ENCODE measurements at places on chromosomes 16 and 17. TPM values are rescaled to one million over a fixed set of nuclear protein-coding genes. Genes with fewer than 3 reads are reported as not detected.

USP43 gene
- total RNA-seq = 3.8 TPM

LPO gene
- total RNA-seq = not detected

TBC1D10B gene
- 47.0 TPM for total RNA-seq

PHKG2 gene
- 31.1 TPM for total RNA-seq

ITGA2B gene
- 0.81 TPM for total RNA-seq

CCL4 gene
- not detected for total RNA-seq

CDK10 gene
- total RNA-seq = 67.2 TPM

CSF3 gene
- not detected for total RNA-seq

SNRNP25 gene
- 30.4 TPM for total RNA-seq

MPO gene
- total RNA-seq = not detected

DNAAF8 gene
- 1.2 TPM for total RNA-seq

PSMC3IP gene
- 5.6 TPM for total RNA-seq

MRPS7 gene
- total RNA-seq = 50.4 TPM

TEX14 gene
- 0.13 TPM for total RNA-seq

- H3K4me1 ChIP-seq = peaks cover 77% of the 10 kb centered on the region
- no peaks in the 10 kb centered on the region for H3K27me3 ChIP-seq
- no peak overlapping the region for H3K4me3 ChIP-seq
These were observed 21.2 kb downstream of the CRISPLD2 start for GRCh38 chr16:84840687-84841627.

- no peaks in the 10 kb centered on the region for H3K27me3 ChIP-seq
- DNase-seq = no peak
- no peaks in the 10 kb centered on the region for H3K36me3 ChIP-seq
- H3K27ac ChIP-seq = peak overlapping the region; percentile 24
- H3K4me3 ChIP-seq = no peak overlapping the region
- H3K4me1 ChIP-seq = peaks cover 30% of the 10 kb centered on the region
These were observed 307.2 kb upstream of the MYOCD start for GRCh38 chr17:12358477-12358876.

DNA sequence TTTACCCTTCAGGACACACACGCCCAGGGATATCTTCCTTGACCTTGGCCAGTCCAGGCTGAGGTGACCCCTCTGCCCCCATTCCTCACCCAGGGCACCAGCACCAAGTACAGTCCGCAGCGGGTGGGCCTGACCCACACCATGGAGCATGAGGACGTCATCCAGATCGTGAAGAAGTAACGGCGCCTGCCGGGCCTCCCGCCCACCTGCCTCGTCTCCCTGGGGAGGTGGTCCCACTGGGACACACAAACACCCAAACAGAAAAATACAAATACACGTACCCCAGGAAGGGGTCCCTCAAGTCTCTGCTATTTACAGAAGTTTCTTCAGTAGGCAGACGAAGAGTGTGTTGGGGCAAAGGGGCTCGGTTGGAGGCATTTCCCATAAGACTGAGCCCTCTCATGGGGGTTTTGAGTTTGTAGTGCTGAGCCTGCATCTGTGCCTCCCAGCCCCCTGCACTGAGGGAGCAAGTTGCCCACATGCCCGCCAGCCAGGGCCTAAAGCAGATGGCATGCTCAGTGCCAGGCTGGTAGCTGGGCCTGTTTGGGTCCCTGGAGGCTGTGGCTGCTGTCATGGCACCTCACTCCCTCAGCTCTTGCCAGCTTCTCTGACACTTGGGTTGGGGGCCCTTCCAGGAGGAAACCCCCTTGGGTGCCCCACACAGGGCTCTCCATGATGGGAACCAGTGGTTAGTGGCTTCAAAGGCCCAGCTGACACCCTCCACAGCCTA is 1.3 kb upstream of the MYO15A start:
- H3K36me3 ChIP-seq = peaks cover 4% of the 10 kb centered on the region
- no peaks in the 10 kb centered on the region for H3K27me3 ChIP-seq
- no peak overlapping the region for H3K4me3 ChIP-seq
- H3K27ac ChIP-seq = no peak overlapping the region
- no peaks in the 10 kb centered on the region for H3K4me1 ChIP-seq

DNA sequence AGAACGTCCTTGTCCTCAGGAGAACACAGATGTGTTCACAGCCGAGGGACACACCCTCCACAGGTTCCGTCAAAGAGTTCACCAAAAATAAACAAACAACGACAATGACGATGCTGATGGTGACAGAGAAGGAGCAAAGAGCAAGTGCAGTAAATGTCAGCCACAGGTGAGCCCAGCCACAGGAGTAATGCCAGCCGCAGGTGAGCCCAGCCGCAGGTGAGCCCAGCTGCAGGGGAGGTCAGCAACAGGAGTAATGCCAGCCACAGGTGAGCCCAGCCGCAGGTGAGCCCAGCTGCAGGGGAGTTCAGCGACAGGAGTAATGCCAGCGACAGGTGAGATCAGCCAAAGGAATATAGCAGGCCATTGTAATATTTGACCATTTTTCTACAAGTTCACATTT is 315.2 kb downstream of the FOXL1 start:
- no peak for DNase-seq
- no peak overlapping the region for H3K4me3 ChIP-seq
- H3K27me3 ChIP-seq = no peaks in the 10 kb centered on the region
- no peaks in the 10 kb centered on the region for H3K36me3 ChIP-seq

DNA sequence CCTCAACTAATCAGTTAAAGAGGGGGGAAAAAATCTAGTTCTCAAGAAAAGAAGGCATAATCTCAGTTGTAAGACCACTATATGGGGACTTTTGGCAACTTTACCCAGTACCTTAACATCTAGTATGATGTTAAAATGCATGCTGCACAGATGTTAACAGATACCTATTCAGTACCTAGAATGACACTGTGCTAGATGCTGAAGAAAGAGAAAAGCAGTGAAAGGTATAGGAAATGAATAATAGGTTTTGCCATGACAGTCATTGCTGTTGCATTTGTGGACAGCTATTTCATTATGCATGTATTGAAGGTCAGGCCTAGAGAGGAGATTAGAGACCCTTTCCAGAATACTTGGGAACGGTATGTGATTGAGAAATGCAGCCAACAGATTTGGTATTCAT is 34.5 kb downstream of the PIGL start:
- H3K27me3 ChIP-seq = no peaks in the 10 kb centered on the region
- H3K4me1 ChIP-seq = peaks cover 13% of the 10 kb centered on the region
- H3K4me3 ChIP-seq = no peak overlapping the region

GRCh38 chr17:30239089-30239462 is 3.6 kb upstream of the SLC6A4 start:
- peaks cover 14% of the 10 kb centered on the region for H3K4me1 ChIP-seq
- H3K36me3 ChIP-seq = no peaks in the 10 kb centered on the region
- peaks cover 23% of the 10 kb centered on the region for H3K27me3 ChIP-seq
- no peak overlapping the region for H3K27ac ChIP-seq

- peaks cover 14% of the 10 kb centered on the region for H3K4me1 ChIP-seq
- no peak overlapping the region for H3K27ac ChIP-seq
- H3K4me3 ChIP-seq = no peak overlapping the region
- H3K36me3 ChIP-seq = peaks cover 3% of the 10 kb centered on the region
- DNase-seq = no peak
These were observed 23.7 kb downstream of the ARSG start for GRCh38 chr17:68314916-68315535.

GRCh38 chr17:46815474-46816353 is 2.8 kb downstream of the WNT3 start:
- no peak overlapping the region for H3K27ac ChIP-seq
- no peak for DNase-seq
- peaks cover 15% of the 10 kb centered on the region for H3K4me1 ChIP-seq
- peaks cover 54% of the 10 kb centered on the region for H3K27me3 ChIP-seq

GRCh38 chr16:87754535-87754934 is 11.3 kb downstream of the KLHDC4 start:
- no peaks in the 10 kb centered on the region for H3K4me1 ChIP-seq
- DNase-seq = no peak
- H3K27ac ChIP-seq = no peak overlapping the region
- H3K27me3 ChIP-seq = no peaks in the 10 kb centered on the region

DNA sequence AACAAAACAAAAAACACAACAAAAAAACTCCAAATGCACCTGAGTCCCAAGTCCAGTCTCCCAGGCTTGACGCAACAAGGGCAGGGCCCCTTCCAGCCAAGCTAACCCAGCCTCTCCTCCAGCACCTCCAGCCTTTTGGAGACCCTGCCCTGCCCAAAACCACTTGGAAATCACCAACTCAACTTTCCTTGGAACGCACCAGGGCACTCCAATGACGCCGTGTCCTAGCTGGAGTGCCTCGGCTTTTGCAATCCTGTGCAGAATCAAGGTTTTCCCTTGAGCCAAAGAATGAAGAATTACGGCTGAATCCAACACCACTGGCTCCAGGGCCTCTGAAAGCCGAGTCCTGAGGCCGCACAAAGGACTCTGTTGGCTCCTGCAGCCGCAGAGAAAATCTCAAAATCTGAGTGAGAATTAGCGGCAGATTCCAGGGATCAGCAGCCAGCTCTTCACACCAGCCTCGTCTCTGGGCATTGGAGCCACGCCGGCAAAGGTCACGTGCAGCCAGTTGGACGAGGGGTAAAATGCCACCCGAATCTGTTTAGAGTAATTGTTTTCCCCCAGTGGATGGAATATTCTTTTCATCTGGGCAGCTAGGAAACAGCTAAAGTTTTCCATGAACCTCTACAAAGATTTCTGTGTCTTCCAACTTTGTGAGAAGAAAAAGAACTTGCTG is 9.7 kb upstream of the BAIAP2 start:
- no peak overlapping the region for H3K4me3 ChIP-seq
- no peak overlapping the region for H3K27ac ChIP-seq
- no peaks in the 10 kb centered on the region for H3K36me3 ChIP-seq
- peaks cover 16% of the 10 kb centered on the region for H3K27me3 ChIP-seq

- H3K4me1 ChIP-seq = peaks cover 8% of the 10 kb centered on the region
- no peak overlapping the region for H3K4me3 ChIP-seq
- H3K36me3 ChIP-seq = no peaks in the 10 kb centered on the region
- peaks cover 75% of the 10 kb centered on the region for H3K27me3 ChIP-seq
These were observed 33.3 kb upstream of the FOXF1 start for GRCh38 chr16:86476956-86477534.

- H3K27ac ChIP-seq = no peak overlapping the region
- no peak for DNase-seq
- H3K4me1 ChIP-seq = no peaks in the 10 kb centered on the region
- H3K4me3 ChIP-seq = no peak overlapping the region
- no peaks in the 10 kb centered on the region for H3K27me3 ChIP-seq
These were observed 527.6 kb downstream of the TMEM114 start for GRCh38 chr16:8062677-8063076.

GRCh38 chr17:63698886-63699637 is 863 bp downstream of the LIMD2 start:
- DNase-seq = no peak
- H3K4me3 ChIP-seq = peak overlapping the region; percentile 77
- no peaks in the 10 kb centered on the region for H3K27me3 ChIP-seq
- peaks cover 34% of the 10 kb centered on the region for H3K4me1 ChIP-seq

GRCh38 chr17:42509841-42510240 is 26.2 kb upstream of the NAGLU start:
- H3K4me3 ChIP-seq = no peak overlapping the region
- peaks cover 28% of the 10 kb centered on the region for H3K36me3 ChIP-seq
- no peaks in the 10 kb centered on the region for H3K27me3 ChIP-seq
- no peak for DNase-seq
- H3K4me1 ChIP-seq = peaks cover 18% of the 10 kb centered on the region

- no peak for DNase-seq
- H3K27me3 ChIP-seq = no peaks in the 10 kb centered on the region
- H3K4me1 ChIP-seq = peaks cover 86% of the 10 kb centered on the region
- H3K36me3 ChIP-seq = peaks cover 9% of the 10 kb centered on the region
- peak overlapping the region; percentile 92 for H3K27ac ChIP-seq
These were observed 47.7 kb downstream of the ZFHX3 start for GRCh38 chr16:73000020-73000906.

DNA sequence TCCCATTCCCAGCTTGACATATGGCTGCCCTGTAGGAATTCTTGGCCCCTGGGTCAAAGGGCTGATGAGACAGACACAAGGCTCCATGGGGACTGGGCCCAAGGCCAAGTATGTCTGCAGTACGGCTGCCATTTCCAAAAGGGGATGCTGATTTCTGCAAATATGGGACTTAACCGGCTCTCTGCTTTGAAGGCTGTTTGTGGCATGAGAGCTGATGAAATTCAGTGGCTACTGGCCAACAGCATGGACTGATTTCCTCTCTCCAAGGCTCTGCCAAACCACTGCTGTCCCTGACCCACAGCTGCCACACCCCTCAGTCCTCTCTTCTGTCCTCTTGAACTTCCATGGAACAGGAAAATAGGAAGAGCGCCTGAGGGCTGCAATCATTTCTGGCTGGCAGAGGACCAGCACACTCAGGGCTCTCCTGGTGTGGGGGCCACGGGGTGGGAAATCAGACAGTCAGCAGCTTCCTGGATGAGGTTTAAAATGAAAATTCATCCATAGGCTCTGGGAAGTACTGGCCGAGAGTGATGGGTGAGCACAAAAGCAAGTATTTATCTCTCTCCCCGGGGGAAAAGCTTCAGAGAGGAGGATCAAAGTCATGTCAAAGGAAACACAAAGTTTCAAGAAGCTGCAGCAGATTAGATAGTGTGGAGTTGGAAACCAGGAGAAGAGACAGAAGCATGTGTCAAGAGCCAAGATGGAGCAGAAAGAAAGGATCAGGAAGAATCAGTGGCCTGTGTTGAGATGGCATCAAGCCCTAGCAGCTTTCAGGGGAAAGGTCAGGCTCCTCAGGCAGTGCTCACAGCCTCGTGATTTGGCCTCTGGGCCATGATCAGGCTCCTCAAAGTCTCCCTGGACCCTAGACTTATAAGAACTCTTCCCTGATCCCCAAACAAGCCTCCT is 64.1 kb upstream of the SREBF1 start:
- peaks cover 47% of the 10 kb centered on the region for H3K4me1 ChIP-seq
- peak overlapping the region; percentile 81 for H3K27ac ChIP-seq
- DNase-seq = peak; percentile 93
- H3K4me3 ChIP-seq = no peak overlapping the region
- H3K36me3 ChIP-seq = peaks cover 31% of the 10 kb centered on the region

GRCh38 chr16:51994597-51994996 is 552.3 kb downstream of the TOX3 start:
- DNase-seq = no peak
- no peaks in the 10 kb centered on the region for H3K27me3 ChIP-seq
- no peaks in the 10 kb centered on the region for H3K36me3 ChIP-seq
- H3K4me3 ChIP-seq = no peak overlapping the region
- H3K27ac ChIP-seq = no peak overlapping the region

DNA sequence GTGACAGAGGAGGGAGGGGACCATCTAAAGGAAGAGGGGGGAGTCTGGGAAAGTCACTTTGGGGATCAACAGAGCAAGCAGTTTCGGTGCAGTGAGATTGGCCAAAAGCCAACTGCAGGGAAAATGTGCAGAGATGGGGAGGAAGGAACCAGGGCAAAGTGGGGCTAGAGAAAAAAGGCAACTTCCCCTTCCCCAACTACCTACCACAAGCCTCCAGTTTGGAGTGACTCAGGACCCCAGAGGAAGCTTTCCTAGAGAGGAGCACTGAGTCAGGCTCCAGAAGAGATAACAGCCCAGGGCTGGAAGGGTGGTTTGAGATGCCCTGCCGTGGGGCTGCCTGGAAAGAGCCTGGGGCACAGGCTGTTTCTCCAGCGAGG is 6.9 kb upstream of the CD300LD start:
- no peak overlapping the region for H3K4me3 ChIP-seq
- no peak for DNase-seq
- peaks cover 27% of the 10 kb centered on the region for H3K27me3 ChIP-seq
- H3K4me1 ChIP-seq = no peaks in the 10 kb centered on the region

Measured in osteocyte (in vitro differentiated cells).